Melanocyte of skin (primary cell): ENCODE measurements at places on chromosomes 7 and 10. TPM values are rescaled to one million over a fixed set of nuclear protein-coding genes. Genes with fewer than 3 reads are reported as not detected.

NEUROG3 gene
- not detected in 2 replicates for total RNA-seq

FLNC gene
- under 0.01 and 0.15 TPM in 2 replicates for total RNA-seq

PIP gene
- not detected in 2 replicates for total RNA-seq

CLCN1 gene
- not detected in 2 replicates for total RNA-seq

CYP2C8 gene
- total RNA-seq, result under 0.01 TPM in 1 of 2 replicates, not detected in the other

NKX1-2 gene
- total RNA-seq, result under 0.01 TPM in 1 of 2 replicates, not detected in the other

PRF1 gene
- not detected in 2 replicates for total RNA-seq

SUFU gene
- 3.7 TPM in 2 replicates for total RNA-seq

ZC3HAV1L gene
- total RNA-seq, result 18.6 and 18.8 TPM in 2 replicates

ZFAND4 gene
- total RNA-seq, result 4.5 and 5.8 TPM in 2 replicates

PON1 gene
- not detected in 2 replicates for total RNA-seq

LRRC61 gene
- total RNA-seq, result 3.3 and 4.1 TPM in 2 replicates

CPXM2 gene
- total RNA-seq, result 0.31 and 0.33 TPM in 2 replicates

ZNF485 gene
- total RNA-seq, result 4.7 and 5.6 TPM in 2 replicates

RARRES2 gene
- total RNA-seq, result 1.00 and 2.2 TPM in 2 replicates

NAT16 gene
- not detected in 2 replicates for total RNA-seq

SUGCT gene
- 3.7 and 5.9 TPM in 2 replicates for total RNA-seq

COL13A1 gene
- not detected in 2 replicates for total RNA-seq

HOXA6 gene
- total RNA-seq, result not detected in 2 replicates

C10orf90 gene
- 74.6 and 114 TPM in 2 replicates for total RNA-seq

GALNT17 gene
- not detected in 2 replicates for total RNA-seq

PCDH15 gene
- not detected in 2 replicates for total RNA-seq

FAM25A gene
- not detected in 2 replicates for total RNA-seq

ECD gene
- 43.0 and 56.1 TPM in 2 replicates for total RNA-seq

COL17A1 gene
- under 0.01 and 0.62 TPM in 2 replicates for total RNA-seq

SORCS3 gene
- total RNA-seq, result under 0.01 TPM in 1 of 2 replicates, not detected in the other

DPY19L1 gene
- 26.2 and 34.9 TPM in 2 replicates for total RNA-seq

CREB5 gene
- 9.5 and 11.7 TPM in 2 replicates for total RNA-seq

WNT16 gene
- not detected in 2 replicates for total RNA-seq

SLC26A5 gene
- under 0.01 TPM in 1 of 2 replicates, not detected in the other for total RNA-seq

GPR22 gene
- total RNA-seq, result not detected in 2 replicates

LIPF gene
- not detected in 2 replicates for total RNA-seq

UCN3 gene
- total RNA-seq, result not detected in 2 replicates

PNLIPRP2 gene
- total RNA-seq, result not detected in 2 replicates

SRI gene
- 50.6 and 81.8 TPM in 2 replicates for total RNA-seq

OR9A2 gene
- 0.34 and 0.36 TPM in 2 replicates for total RNA-seq

RPP38 gene
- 14.8 and 21.4 TPM in 2 replicates for total RNA-seq

TMEM225B gene
- under 0.01 and 1.1 TPM in 2 replicates for total RNA-seq

NYAP1 gene
- under 0.01 and 0.73 TPM in 2 replicates for total RNA-seq

CNPY4 gene
- total RNA-seq, result 11.0 and 16.7 TPM in 2 replicates

AGR3 gene
- not detected in 2 replicates for total RNA-seq

EBLN1 gene
- total RNA-seq, result not detected in 2 replicates

CDNF gene
- total RNA-seq, result 1.4 and 2.2 TPM in 2 replicates

PDSS1 gene
- total RNA-seq, result 8.6 and 10.2 TPM in 2 replicates

TUBB8 gene
- total RNA-seq, result not detected in 2 replicates

GLUD1 gene
- total RNA-seq, result 114 and 203 TPM in 2 replicates

PROSER2 gene
- total RNA-seq, result 1.0 and 4.4 TPM in 2 replicates

ITPRID1 gene
- not detected in 2 replicates for total RNA-seq

PUS7 gene
- 12.4 and 35.6 TPM in 2 replicates for total RNA-seq
